ENCODE measurements at places on chromosomes 1 and 21.

DNA sequence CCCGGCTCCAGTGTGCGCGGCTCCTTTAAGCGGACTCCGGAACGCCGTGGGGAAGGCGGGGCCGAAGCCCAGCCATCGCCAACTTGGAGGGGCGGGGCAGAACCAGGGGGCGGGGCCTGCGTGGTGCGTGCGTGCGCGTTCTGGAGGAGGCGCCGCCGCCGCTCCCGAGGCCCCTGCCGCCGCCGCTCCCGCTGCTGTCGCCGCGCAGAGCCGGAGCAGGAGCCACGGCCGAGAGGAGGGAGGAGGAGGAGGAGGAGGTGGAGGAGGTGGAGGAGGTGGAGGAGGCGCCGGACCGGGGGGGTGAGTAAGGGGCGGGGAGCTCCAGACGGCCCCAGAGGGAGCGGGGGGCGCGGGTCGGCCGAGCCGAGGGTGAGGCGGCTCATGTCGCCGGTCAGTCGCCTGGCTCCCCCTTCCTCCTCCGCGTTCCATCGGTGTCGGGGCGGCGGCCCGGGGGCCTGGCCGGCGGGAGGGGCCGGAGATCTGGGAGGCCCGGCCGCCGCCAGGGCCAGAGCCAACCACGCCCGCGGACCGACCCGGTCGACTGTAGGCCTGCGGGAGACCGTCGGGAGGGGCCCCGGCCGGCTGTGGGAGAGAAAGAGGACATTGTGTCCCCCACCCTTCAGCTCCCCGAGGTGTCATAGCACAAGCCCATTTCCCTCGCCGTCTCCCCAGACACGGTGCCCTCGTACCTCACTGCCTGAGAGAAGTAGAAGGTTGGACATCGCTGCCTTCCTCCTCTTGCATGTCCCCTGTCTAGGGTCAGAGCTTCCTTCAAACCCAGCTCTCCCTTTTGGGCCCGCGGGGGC, at the start of gene RAP1A:
TSS of gene RAP1A (plus strand) at position 155 of the 806 bp plus-strand sequence. CDS start 71,572 bp downstream, outside the sequence.
- DNase-seq: peak; percentile 83

GRCh38 chr1:3061566-3061965, 7.4 kb upstream of the PRDM16 start:
- no peak for DNase-seq

DNA sequence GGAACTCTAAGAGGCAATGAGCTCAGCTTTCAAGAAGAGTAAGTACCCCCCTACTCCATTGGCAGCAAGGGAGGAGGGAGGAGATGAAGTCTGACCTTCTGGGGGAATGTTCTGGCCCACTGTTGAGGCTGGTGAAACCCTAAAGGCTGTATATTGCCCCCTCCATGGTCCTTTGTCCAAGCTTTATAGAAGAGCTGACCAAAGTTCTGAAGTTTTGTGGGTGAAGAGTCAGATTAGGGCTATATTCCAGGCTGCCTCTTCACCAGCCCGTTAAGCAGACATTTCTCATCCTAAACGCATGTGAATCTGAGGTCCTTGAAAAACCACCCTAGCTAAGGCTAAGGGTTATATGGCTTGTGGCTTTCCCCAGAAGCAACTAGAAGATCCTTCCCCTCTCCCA, 1.4 kb downstream of the C1orf94 start:
- no peak for DNase-seq

GRCh38 chr21:33971492-33972013, 55.9 kb upstream of the ATP5PO start:
- DNase-seq: peak; percentile 60

DNA sequence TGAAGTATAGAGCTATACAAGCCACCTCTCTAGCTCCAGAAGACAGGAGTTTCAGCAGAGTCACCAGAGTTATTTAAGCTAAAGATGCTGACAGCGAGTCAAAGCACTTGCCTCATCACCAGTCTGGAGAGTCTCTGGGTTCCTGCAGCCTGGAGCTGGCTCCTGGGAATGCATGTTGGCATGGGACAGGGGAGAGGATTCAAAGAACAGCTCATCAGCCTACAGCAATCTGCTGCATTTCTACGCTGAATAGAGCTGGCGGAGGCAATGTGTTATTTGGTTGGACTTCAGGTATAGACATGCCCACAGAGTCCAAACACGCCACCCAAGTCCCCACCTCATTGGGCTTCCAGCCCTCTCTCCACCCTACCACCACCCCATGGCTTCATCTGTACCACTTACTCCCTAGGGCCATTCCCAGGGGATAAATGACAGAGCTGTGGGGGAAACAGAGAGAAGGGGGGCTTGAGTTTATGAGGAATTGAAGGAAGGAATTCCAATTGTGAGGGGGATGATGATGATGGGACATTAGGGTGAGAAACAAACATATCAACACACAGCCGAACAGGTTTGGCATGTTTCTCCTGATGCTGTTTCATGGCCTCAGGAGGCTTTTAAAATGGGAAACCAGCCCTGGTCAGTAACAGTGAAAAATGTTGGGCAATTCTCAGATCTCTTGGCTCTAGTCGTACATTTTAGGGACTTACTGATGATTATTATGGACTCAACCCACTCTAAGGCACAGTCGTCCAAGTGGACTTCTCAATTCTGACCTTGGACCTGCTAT, 58.4 kb downstream of the PLEKHA6 start:
- no peak for DNase-seq

GRCh38 chr1:159843459-159843858, 16.8 kb downstream of the SLAMF8 start:
- DNase-seq: no peak

- no peak for DNase-seq
Measured at GRCh38 chr1:247359559-247359958, 27.9 kb upstream of the ZNF496 start.

DNA sequence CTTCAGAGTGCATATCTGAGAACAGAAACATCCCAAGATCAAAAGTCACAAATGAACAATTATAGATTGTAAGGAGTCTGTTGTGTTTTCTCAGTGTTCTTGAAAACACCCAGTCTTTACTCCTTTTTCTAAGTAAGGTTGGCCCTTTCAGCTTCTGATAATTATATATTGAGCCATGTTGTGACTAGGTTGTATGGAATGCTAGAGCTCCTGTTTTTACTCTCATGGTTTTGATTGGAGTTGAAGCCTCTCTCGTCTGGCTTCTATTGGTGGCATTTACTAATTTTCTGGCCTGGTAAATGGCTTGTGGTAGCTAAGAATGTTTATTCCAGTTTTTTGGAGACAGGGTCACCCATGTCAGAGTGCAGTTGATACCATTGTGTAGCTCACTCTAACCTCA, 84.7 kb downstream of the NDUFS5 start:
- DNase-seq: no peak

- peak; percentile 81 for DNase-seq
Measured at GRCh38 chr21:36203603-36203889, 46.9 kb downstream of the DOP1B start.
